ENCODE measurements at places on chromosomes 6 and 20.
A peak's percentile ranks its signal among the peaks of the same experiment; 100 is the strongest.

- DNase-seq: no peak
Observed at GRCh38 chr20:11807054-11808048, 110.3 kb upstream of the BTBD3 start.

GRCh38 chr6:100484474-100484873, 19.8 kb upstream of the SIM1 start:
- no peak for DNase-seq

DNA sequence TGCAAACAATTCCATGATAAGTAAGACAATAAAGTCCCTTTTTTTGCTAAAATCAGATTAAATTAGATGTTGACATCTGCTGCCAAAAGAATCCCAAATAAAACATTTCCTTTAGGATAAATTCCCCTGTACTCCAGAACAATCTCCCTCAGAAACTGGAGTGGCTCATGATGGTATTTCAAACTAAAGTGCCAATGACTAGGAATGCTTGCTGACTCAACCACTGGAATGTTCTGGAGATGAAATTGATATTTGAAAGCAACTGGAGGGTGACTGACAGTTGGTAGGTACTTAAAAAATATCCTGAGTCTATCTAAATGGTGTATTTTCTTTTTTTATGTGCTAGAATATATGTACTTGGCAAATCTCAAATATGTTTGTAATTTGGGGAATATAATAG, 350.1 kb upstream of the TSHZ2 start:
- DNase-seq: no peak

GRCh38 chr20:57505979-57506378, 19.0 kb downstream of the CTCFL start:
- peak; percentile 58 for DNase-seq

GRCh38 chr20:11168026-11168425, 494.2 kb upstream of the JAG1 start:
- no peak for DNase-seq

- no peak for DNase-seq
Observed at GRCh38 chr6:72825315-72825911, 203.5 kb downstream of the KCNQ5 start.

DNA sequence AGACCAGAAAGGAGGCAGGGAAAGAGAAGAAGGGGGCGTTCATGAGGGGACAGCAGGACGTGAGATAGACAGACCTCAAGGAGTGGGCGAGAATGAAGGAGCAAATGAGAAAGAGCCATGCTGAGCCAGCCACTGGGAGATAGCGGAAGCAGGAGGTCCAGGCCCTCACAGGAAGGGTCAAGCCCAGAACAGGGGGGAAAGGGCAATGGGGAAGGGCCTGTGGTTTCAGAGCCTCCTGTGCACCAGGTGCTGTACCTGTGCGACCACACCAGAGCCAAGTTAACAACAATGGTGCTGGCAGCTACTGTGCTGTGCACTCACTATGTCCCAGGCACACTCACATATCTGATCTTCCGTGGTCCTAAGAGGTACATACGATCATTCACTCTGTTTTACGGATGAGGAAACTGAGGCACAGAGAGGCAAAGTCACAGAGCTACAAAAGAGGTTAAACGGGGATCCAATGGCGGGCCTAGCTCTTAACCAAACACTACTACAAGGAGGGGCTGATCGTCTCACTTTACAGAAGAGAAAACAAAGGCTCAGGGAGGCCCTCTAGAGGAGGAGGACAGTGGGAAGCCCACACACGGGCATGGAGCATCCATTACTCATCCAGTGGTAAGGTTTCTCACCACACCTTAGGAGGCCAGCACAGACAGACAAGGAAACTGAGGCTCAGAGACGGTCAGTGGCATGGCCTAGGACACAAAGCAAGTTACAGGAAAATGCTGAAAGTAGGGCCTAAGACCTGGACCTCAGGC, 129.1 kb downstream of the PREX1 start:
- peak; percentile 46 for DNase-seq

- no peak for DNase-seq
Observed at GRCh38 chr20:50734730-50735679, 3.6 kb downstream of the PARD6B start.

- DNase-seq: no peak
Observed at GRCh38 chr6:152118224-152118623, 310.7 kb downstream of the ESR1 start.

DNA sequence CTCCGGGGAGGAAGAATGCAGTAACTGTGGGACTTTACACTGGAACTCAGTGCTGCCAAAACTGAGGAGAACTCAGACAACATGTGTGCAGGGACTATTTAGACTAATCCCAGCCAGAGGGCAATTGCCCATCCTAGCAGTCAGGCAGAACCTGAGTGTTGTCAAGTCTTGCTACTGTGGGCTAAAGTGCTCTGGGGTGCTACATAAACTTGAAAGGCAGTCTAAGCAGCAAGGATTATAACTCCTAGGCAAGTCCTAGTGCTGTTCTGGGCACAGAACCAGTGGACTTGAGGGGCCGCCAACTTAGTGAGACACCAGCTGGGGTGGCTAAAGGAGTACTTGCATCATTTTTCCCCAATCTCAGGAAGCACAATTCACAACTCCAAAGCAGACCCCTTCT, 363.8 kb upstream of the PTCHD4 start:
- no peak for DNase-seq

DNA sequence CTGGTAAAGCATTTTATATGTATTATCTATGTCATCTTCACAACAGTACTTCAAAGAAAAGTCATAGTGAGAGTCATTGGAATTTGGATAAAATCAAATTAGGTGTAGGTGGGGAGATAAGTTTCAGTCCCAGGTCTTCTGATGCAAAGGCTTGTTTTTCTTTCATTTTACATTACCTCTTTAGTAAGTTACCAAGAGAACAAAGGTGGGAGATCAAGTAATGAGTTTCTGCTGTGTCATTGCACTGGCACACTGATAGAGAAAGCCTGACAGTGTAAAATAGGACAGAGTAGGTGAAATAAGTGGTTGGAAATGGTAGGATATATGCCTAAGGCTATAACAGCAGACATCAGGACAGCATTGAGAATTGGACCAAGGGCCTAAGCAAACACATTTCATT, 250.4 kb downstream of the NKAIN2 start:
- no peak for DNase-seq

- no peak for DNase-seq
Observed at GRCh38 chr20:6238421-6238820, 115.6 kb upstream of the FERMT1 start.

DNA sequence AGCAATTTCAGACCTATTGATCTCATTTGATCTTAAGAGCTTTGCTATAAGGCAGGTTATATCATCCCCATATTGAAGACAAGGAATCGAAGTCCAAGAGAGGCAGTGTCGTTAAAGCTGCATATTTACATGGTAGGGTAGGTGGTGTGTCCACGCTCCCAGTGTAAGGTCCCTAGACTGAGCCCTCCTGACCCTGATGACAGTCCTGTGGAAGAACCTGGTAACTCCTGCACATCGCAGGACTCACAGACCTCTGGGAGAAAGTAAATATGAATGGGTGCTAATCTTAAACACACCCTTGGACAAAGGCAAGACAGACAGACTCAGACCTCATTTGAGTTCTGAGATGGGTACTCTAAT, 602 bp upstream of the HLA-DPB1 start:
- DNase-seq: no peak

GRCh38 chr6:110656492-110656891, 158.8 kb downstream of the CDK19 start:
- DNase-seq: no peak

GRCh38 chr20:45377269-45377668, 856 bp downstream of the TP53TG5 start:
- no peak for DNase-seq

GRCh38 chr6:144361016-144361415, 75.9 kb downstream of the UTRN start:
- DNase-seq: peak; percentile 19

GRCh38 chr20:36957875-36958667, 6.6 kb upstream of the SAMHD1 start:
- DNase-seq: no peak

- no peak for DNase-seq
Observed at GRCh38 chr20:53838311-53838868, 232.0 kb downstream of the BCAS1 start.

DNA sequence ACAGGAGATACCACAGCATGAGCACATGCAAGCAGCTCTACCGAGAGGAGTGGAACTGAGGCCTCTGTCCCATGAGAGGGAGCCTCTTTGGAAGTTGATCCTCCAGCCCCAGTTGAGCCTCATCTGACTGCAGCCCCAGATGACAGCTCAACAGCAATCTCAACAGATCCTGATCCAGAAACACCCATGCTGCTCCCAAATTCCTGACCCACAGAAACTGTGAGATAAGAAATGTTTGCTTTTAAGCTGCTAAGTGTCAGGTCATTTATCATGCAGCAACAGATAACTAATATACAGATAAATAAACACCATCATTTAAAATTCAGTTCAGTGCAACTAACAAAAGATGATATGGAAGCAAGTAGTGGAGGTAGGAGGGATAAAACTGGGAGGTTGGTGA, 4.8 kb upstream of the ARFGEF2 start:
- DNase-seq: no peak

DNA sequence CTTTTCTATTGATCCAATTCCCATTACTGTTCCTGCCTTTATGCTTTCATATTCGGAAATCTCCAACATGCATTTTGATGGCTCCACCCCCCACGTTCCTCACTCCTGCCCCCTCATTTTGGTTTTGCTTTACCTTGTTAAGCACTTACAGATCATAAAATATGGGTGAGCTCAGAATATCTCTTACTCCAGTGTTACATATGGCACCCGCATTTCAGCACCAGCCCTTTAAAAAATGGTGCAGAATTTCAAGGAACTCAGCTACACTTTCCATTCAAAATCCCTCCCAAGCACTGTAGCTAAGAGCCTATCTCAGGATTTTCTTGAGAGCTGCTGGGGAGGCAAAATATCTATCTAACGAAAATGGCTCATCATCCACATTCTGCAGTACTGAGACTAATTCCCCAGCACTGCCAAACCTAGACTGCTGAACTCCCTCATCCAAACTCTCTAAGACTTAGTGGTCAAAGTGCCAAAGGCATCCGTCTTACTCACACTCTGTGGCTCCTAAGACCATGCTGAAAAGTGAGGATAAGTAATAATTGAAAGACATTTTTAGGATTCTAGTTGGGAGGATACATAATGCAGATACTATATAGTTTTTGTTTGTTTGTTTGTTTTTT, 7.8 kb downstream of the SGK1 start:
- DNase-seq: no peak
